ENCODE measurements at places on chromosomes 3 and 15.

DNA sequence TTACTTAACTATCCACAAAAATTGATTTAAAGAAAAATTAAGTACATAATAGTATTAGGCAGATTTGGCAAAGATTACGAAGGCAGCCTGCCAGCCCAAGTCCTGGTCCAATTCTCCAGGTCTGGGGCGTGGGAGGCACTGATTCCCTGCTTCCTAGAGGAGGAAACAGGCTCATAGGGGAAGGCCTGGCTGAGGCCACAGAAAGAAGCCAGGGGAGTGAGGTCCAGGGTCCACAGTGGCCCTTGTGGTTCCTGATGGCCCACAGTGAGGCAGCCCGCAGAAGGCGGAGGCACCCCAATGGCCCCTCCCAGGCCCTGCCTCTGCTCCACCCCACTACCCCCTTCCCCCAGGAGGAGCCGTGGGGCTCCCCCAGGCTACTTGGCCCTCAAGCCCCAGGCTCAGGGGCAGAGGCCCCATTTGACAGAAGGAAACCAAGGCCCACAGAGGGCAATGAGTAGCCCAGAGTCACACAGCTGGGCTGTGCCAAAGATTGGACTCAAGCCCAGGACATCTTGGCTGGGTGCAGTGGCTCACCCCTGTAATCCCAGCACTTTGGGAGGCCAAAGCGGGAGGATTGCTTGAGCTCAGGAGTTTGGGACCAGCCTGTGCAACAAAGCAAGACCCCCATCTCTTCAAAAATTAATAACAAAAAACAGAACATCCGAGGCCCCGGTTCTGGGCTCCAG, 21.0 kb downstream of the H1-8 start:
- DNase-seq, result no peak

- DNase-seq, result no peak
Observed at GRCh38 chr3:184345317-184346144, 8.1 kb downstream of the FAM131A start.

GRCh38 chr3:125061170-125061569, 5.4 kb upstream of the HEG1 start:
- DNase-seq, result no peak

GRCh38 chr3:31406896-31407295, 125.8 kb upstream of the STT3B start:
- no peak for DNase-seq

DNA sequence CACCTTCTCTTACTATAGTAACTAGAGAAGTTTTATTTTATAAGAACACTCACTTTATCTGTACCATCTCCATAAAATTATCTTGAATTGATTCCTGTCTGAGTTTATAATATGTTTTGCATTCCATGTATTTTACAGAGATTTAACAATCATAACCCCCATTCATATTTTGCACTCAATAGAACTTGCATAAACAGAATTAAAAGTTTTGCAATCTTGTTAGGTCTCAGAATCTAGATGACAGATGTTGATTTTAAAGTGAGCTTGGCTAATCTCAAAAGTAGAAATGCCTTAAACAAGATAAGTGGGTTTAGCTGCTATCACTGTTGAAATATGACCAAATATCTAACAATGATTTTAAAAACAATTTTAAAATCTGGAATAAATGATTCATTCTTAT, 107.9 kb upstream of the EPHA6 start:
- DNase-seq, result no peak
